ENCODE measurements at places on chromosomes 6 and 20.

DNA sequence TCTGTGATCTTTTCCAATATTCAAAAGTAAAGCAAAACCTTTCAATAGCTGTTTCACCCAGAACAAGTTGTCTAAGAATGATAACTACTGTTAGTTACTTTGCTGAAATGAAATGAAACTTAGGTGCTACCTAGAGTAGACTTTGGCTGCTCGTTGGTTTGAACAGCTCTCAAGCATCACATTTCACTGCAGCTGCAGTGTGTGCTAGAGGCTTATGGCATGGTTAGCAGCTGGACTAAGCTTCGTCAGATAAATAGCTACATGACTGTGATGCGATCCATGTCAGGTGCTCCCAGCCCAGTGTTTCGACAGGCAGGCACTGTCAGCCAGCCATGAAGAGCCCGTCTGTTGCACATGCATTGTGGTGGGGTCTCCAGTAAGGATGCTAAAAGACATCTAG lies 201.1 kb downstream of the TFAP2B start:
- no peak for DNase-seq

GRCh38 chr6:19327661-19328060 lies 509.5 kb upstream of the ID4 start:
- DNase-seq, result no peak

- DNase-seq, result no peak
Measured at GRCh38 chr6:150207931-150208570, 65.2 kb downstream of the PPP1R14C start.

DNA sequence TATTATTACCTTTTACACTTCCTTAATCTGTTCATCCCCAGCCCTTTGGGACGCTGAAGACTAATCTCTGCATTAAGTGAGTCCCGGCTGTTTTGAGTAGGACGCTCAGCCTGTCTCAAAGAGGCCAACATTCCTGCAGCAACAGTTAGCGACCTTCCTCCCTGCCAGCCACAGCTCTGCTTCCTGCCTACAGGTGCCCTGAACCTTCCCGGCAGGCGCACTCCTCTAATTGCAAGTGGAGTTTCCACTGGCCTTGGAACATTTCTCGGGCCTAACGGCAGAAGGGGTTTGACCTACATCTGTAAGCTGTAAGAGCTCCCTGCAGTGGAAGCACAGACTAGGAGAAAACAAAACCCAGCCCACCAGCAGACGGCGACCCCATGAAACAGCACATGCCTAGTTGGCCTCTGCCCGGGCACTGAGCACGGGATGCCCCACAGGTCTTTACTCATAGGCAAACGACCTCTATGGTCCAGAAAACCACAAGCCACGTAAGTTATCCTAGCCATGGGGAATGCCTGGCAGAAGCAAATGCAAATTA lies 137.9 kb downstream of the DTNBP1 start:
- no peak for DNase-seq

GRCh38 chr6:111474106-111474505 lies 8.9 kb downstream of the REV3L start:
- no peak for DNase-seq

- peak; percentile 71 for DNase-seq
Measured at GRCh38 chr6:34237722-34238584, 1.3 kb downstream of the HMGA1 start.

- no peak for DNase-seq
Measured at GRCh38 chr20:10077886-10078285, 43.1 kb downstream of the ANKEF1 start.

GRCh38 chr20:20621195-20621594 lies 91.2 kb downstream of the RALGAPA2 start:
- DNase-seq, result no peak

- DNase-seq, result no peak
Measured at GRCh38 chr6:138357928-138358327, 19.8 kb upstream of the SMIM28 start.

GRCh38 chr20:2297357-2297728 lies 1.5 kb downstream of the TGM3 start:
- DNase-seq, result no peak

- DNase-seq, result no peak
Measured at GRCh38 chr6:62286470-62286843, 432 bp upstream of the KHDRBS2 start.

DNA sequence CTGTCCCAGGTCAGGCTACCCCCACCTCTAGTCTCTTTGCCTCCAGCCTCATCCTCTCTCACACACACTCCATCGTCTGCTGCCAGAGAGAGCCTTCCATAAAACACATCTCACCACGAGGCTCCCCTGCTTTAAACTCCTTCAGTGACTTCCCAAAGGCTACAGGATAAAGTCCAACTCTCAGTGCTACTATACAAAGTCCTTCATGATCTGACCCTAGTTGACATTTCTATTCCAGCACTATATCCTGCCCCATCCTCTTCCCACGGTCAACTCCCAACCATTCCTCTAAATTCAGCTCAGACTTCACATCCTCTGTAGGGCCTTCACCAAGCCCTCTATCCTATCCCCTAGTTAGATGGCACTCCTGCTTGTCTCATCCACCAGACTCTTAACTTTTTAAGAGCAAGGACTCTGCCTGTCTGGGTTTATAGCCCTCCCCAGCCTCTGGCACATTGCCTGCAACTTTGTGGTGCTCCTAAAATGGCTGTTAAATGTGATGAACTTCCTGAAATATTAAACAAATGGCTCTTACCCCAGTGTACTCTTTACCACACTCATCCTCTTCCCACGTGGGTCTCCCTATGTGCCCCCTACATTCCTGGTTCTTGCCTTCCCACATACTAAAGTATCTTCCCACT lies 36.1 kb downstream of the KIF16B start:
- DNase-seq, result no peak

- no peak for DNase-seq
Measured at GRCh38 chr6:131949909-131950766, 1.0 kb downstream of the CCN2 start.

GRCh38 chr20:51310216-51310615 lies 232.3 kb downstream of the NFATC2 start:
- DNase-seq, result no peak

DNA sequence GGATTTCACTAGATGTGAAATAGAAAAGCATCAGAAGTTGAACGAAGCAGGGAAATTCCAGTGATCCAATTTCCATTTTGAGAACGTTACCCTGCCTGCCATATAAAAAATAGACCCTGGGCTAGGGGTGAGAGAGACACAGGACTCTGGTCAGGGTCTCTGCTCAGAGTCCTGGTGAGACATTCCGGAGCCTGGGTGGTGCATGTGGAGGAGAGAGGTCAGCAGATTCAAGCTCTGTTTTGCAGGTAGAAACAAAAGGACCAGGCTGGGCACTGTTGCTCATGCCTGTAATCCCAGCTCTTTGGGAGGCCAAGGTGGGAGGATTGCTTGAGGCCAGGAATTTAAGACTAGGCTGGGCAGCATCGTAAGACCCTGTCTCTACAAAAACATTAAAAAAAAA lies 17.9 kb downstream of the PKIG start:
- no peak for DNase-seq

- DNase-seq, result no peak
Measured at GRCh38 chr6:75830959-75831885, 82.2 kb downstream of the MYO6 start.

Data from Jurkat, Clone E6-1 (cell line).